CD8-positive, alpha-beta memory T cell (primary cell): ENCODE measurements at places on chromosomes 13 and 19. TPM values are rescaled to one million over a fixed set of nuclear protein-coding genes. Genes with fewer than 3 reads are reported as not detected.

The IL12RB1 gene
- total RNA-seq, result 18.9 TPM

The KLK14 gene
- 0.31 TPM for total RNA-seq

DNA sequence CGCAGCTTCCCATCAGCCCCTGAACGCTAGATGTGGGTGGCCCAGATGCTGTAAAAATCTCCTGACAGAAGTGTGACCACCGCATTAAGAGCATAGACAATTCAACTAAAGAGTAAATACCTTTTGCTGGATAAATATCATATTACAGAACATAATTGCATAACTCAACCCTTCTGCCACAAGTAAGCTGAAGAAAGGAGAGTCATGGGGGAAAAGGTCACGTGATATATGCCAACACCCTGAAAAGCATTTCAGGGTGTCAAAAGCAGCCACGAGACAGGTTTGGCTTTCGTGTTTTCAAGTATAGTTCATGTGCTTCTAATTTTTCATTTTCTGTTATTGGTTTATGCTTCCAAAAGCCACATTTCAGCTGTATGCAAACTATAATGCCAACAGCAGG is 71.3 kb downstream of the LHFPL6 start:
- H3K4me1 ChIP-seq, result no peaks in the 10 kb centered on the region
- H3K27ac ChIP-seq, result no peak overlapping the region
- H3K27me3 ChIP-seq, result no peaks in the 10 kb centered on the region

DNA sequence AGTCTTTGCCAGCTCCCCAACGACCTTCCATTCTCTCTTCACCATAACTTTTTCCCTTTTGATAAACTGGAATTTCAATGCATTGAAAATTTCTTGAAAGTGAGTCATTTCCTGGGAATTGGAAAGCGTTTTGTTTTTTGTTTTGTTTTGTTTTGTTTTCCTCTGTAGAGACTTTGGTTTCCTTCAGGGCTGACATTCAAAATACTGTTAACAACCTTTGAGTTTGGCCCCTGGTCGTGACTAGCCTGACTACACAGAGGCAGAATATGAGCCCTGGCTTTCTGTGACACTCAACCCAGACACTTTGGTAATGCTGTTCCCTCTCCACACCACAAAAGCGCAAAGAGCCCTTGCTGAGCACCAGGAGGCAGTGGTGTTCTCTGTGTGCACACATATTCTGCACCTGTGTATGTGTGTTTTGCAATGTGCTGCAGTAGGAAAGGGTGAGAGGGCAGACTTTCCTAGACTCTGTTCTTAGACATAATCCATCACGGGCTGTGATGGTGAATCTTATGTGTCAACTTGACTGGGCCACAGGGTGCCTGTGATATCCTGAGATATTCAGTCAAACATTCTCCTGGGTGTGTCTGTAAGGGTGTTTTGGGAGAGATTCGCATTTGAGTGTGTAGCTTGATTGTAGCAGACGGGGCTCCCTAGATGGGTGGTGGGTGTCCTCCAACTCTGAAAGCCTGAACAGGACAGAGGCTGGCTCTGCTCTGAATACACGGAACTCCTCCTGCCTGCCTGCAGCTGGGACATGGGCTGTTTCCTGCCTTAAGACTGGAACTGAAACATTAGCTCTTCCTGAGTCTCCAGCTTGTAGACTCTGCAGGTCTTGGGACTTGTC is 29.5 kb upstream of the ANKRD10 start:
- no peaks in the 10 kb centered on the region for H3K4me1 ChIP-seq
- no peak overlapping the region for H3K27ac ChIP-seq
- DNase-seq, result no peak
- H3K27me3 ChIP-seq, result no peaks in the 10 kb centered on the region
- H3K4me3 ChIP-seq, result no peak overlapping the region

DNA sequence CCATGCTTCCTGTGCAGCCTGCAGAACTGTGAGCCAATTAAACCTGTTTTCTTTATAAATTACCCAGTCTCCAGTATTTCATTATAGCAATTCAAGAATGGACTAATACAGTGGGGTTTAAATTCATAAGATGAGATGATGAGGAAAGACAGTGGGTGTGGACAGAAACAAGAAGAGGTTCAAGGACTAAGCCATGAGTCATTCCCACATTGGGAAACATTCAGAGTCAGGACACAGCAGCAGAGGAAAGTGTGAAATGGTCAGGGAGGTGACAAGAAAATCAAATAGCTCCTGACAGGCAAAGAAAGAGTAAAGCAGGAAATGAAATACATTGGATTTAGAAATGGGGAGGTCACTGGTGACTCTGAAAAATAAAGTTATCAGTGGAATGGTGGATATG is 9.1 kb downstream of the ZNF841 start:
- peaks cover 33% of the 10 kb centered on the region for H3K36me3 ChIP-seq
- no peaks in the 10 kb centered on the region for H3K27me3 ChIP-seq
- H3K27ac ChIP-seq, result no peak overlapping the region
- no peaks in the 10 kb centered on the region for H3K4me1 ChIP-seq
- DNase-seq, result no peak

DNA sequence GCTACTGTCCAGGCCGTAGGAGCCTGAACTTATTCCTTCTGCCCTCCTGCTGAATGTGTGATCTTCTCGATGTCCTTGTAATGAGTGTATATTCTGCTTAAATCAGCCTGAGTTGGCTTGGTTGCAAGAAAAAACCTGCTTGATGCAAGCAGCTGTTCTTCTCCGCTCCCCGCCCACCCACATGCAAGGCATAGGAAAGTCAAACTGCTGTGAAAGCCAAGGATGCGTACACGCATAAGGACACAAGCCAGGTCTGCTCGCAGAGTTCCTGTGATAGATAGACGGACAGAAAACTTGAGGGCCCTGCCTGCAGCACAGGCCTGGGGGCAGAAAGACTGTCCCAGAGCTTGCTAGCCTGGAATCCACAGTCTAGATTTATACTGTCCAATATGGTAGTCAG is 101.1 kb downstream of the DNAJC15 start:
- DNase-seq, result no peak
- peaks cover 4% of the 10 kb centered on the region for H3K27me3 ChIP-seq
- H3K36me3 ChIP-seq, result no peaks in the 10 kb centered on the region
